NCI-H526 (cell line): ENCODE measurements at places on chromosomes 13 and 19.

DNA sequence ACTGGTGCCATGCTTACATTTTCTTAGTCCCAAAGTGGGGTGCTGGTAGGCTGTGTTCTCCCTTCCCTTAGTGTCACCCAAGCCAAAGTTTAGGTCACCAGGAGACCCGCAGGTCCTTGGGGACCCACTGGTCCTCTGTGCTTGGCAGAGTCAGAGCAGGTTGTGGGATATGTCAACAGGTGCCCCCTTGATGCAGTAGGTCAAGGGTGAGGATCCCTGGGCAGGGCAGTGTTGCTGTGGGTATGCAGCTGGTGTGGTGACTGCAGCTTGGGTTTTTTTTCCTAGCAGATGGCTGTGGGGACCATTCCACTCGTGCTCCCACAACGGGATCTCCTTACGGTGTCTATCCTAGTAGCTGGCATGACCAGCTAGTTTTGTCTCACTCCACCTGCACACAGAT, 23.7 kb downstream of the NHLRC3 start:
- DNase-seq: no peak

GRCh38 chr19:1001538-1002166, 1.4 kb downstream of the GRIN3B start:
- peak; percentile 50 for DNase-seq

DNA sequence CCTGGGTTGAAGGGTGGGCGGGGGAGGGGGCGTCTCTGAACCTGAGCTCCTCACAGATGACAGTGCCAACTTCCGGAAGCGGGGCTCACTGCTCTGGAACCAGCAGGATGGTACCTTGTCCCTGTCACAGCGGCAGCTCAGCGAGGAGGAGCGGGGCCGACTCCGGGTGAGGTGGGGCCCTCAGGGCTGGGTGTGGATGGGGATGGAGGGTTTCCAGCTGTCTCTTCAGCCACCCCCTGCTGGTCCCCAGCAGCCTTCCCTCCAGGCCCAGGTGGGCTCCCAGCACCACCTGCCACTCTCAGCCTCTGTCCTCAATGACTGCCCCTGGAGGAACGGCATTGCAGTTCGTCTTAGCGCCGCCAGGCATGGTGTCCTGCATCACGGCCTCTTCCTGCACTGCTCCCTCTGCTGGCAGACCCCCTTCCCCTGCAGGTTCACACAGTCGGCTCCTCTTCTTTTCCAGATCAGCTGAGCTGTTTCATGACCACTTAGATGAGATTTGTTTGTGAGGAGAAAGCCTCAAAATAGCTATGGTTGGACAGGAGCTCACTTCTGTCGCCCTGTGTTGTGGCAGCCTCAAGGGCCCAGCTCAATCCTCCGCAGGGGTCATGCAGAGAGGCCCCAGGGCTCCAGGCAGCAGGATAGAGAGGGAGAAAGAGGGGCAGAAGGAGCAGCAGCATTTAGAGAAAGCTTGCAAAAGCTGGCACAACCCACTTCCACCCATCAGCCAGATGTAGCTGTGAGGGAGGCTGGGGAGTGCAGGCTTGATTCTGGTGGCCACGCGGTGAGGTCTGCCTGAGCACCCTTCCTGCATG, 2.5 kb upstream of the GARIN5A start:
- DNase-seq: peak; percentile 71

DNA sequence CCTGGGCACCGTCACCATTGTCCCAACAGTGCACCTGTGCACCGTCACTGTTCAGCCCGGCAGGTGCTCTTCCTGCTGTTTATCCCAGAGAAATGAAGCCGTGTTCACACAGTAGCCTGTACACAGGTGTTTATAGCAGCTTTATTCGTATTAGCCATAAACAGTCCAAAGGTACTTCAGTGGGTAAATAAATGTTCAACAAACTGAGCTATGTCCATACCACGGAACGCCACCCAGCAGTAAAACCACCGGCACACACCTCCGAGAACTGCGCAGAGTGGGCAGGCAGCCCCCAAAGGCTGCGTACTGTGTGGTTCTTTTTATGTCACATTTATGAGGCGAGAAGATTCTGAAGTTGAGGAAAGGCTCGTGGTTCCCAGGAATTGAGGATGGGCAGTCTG, 44.9 kb upstream of the DCUN1D2 start:
- no peak for DNase-seq

GRCh38 chr19:750640-751423, at the start of gene MISP:
MISP (plus strand) TSS chr19:751112; CDS start chr19:756947, 5,835 bp downstream.
- DNase-seq: peak; percentile 77

- no peak for DNase-seq
These were observed 17.7 kb downstream of the ZNF160 start for GRCh38 chr19:53085496-53085895.

DNA sequence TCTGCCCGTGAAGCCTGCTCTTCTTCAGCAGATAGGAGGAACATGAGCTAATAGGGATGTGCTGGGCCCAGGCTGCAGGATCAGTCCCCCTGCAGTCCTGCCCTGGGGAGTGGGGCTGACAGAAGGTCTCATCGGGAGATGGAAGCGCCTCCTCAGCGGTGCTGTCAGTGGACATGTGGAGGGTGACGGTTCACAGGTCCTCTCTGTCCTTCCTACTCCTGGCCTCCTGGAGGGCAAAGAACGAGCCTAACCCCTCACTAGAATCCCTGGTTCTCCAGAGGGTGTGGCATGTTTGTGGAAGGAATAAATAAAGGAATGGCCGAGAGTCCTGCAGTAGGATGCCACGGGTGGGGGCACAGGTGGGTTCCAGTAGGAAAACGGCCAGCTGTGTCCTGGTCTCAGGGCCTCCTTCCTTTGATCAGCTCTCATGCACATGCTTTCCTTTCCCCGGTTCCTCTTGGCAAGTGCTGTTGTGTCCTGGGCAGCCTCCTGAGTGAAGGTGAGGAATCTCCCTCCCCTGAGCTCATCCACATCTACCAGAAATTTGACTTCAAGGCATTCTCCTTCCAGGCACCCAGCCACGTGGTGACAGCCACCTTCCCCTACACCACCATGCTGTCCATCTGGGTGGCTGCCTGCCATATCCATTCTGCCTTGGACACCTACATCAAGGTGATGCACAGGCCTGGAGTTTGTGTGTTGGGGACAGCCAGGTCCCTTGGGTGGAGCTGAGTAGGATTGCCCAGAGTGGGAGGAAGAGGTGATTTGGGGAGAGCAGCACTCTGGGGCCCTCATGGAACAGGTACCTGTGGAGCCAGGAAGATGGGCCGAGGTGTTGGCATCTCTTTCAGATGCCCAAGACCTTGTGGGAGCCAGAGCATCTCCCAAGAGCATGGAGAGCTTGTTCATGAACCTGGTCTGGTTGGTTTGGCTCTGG, 28.6 kb upstream of the ZNF492 start:
- DNase-seq: no peak

GRCh38 chr19:51733742-51734522, 10.1 kb upstream of the HAS1 start:
- DNase-seq: no peak

DNA sequence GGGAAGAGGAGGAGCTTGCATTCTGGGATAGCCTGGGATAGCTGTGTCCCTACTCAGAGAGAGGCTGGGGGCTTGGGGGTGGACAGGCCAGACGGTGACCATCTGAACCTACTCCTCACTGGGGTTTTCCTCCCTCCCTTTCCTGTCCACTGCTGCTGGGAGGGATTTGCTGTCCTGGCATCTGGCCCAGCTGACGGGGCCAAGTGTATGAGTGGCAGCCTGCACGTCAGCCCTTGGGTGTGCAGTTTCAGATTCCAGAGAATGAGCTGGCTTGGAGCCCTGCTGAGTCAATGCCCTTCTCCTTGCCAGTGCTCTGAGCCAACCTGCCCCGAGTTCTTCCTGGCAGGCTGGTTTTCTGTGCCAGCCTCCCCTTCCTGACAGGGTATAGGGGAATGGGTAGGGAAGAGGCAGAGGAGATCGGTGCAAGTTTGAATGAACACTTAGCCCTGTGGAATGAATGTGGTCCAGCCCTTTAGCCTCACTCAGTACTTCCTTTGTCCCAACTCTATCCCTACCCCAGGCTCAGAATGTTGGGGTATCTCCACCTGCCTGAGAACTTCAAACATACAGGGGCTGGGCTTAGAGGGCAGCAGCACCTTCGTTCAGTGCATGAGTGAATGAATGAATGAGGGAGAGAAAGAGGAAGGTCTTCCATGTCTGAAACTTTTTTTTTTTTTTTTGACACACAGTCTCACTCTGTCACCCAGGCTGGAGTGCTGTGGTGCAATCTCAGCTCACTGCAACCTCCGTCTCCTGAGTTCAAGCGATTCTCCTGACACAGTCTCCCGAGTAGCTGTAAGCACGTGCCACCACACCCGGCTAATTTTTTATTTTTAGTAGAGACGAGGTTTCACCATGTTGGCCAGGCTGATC, 1.8 kb upstream of the ANGPTL4 start:
- no peak for DNase-seq

DNA sequence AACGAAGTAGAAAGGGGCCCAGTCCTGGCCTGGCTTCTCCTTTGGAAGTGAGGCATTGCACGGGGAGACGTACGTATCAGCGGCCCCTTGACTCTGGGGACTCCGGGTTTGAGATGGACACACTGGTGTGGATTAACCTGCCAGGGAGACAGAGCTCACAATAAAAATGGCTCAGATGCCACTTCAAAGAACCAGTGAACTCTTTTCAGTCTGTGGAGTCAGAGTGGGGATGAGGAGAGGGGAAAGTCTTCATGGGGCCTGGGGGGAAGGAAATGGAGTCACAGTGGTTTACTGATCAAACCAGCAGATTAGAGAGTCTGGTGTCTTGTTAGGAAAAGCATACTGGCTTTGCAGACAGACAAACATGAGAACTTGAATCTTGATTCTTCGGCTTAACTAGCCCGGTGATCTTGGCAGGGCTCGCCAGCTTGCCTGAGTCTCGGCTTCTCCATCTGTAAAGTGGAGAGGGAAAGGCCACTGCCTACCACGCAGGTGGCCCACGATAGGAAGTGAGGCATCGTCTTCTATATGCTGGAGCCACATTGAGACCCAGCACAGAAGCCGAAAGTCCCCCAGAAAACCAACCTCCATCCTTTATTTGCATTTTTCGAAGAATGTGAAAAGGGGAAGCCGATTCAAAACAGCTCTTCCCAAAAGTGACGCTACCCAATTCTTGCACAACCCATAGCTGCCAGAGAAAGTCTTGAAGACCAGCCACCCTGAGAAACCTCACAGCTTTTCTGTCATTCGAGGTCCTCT, at the start of gene FFAR1:
FFAR1 (plus strand) TSS at position 732 of the 759 bp plus-strand sequence. CDS start 3,650 bp downstream, outside the sequence.
- DNase-seq: no peak

GRCh38 chr19:2013683-2013961, 1.9 kb downstream of the BTBD2 start:
- no peak for DNase-seq

DNA sequence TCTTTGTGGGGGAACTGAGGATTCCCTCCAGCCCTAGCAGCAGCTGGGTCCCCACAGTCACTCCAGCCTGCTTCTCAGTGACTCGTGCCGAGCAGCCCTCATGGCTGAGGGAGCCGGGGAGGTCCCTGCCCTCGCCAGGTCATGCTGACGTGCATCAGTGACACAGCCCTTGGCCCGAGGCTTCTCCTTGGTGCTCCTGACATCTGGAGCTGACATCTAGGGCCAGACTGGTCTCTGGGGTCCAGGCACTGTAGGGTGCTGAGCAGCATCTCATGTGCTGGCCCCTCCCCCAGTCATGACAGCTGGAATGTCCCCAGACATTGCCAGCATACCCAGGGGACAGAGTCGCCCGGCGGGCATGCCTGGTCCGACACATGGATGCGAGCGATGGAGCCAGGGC, 14.4 kb downstream of the COMP start:
- no peak for DNase-seq

DNA sequence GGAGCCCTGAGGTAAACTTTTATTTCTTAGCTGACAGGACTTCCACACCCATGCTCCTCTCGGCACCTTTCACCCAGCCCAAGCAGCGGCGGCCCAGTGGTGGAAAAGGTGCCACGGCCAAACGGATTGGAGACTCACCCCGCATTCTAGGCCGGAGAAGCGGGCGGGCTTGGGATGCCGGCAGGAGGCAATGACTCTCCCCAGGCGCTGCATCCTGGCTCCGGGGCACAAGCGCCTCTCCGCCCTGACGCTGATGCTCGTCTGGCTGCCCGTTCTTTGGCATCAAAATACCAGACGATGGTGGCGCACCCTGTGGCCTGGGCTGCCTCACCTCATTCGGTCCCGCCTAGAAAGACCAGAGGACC, 6.7 kb upstream of the ZNF606 start:
- DNase-seq: no peak

DNA sequence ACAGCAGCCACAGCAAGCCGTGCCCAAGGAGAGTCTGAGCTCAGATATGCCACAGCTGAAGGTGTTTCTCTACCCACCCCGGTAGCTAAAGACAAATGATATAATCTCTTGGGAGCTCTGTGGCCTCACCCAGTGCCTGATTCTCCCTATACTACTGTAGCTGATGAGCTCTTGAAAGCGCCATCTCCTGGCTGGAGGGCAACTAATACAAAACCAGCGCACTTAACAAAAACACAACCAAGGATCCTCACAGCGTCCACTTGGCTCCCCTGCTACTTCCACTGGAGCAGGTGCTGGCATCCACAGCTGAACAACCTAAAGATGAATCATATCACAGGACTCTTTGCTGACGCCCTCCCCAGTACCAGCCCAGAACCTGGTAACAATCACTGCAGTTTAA, 1212.0 kb downstream of the PCDH17 start:
- peak; percentile 10 for DNase-seq

DNA sequence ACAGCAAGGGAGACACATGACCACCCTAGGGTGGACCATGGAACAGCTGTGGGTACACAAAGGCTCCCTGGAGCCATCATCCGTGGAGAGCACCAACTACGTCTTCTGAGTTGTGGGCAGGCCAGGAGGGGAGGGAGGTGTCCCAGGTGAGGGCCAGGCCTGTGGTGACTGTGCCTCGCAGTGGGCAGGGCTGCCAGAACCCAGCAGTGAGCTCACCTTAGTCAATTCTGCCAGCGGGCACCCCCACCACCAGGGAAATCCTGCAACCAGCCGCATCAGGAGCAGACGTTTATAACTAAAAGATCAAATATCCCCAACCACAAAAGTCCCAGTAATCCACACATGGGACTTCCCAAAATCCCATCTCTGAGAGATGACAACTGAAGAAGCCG, 19.6 kb downstream of the ELL start:
- DNase-seq: no peak

GRCh38 chr13:50085063-50085462, 69.8 kb downstream of the KCNRG start:
- DNase-seq: peak; percentile 17

DNA sequence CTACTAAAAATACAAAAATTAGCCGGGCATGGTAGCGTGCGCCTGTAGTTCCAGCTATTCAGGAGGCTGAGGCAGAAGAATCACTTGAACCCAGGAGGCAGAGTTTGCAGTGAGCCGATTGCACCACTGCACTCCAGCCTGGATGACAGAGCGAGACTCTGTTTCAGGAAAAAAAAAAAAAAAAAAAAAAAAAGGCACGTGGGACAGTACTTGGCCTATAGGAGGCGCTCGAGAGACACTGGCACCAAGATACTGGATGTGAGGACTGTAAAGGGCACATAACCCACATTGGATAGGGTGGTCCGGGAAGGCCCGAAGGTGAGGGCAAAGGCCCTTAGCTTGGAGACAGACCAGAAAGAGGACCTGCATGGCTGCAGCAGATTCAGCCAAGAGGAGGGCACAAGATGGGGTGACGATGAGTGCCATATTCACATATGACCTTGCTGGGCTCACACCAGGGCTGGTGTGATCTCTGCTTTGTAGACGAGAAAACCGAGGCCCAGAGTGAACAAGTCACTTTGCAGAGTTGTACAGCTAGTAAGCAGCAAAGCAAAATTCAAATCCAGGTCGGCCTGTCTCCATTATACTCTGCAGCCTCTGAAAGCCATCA, 89.4 kb downstream of the DPF1 start:
- no peak for DNase-seq
